ENCODE measurements at places on chromosomes 2 and 18.

- DNase-seq = peak; percentile 37
Measured at GRCh38 chr2:6877402-6878304, at the start of gene RSAD2. Gene RSAD2 (plus strand): TSS chr2:6877777. CDS start chr2:6877801, 24 bp downstream.

DNA sequence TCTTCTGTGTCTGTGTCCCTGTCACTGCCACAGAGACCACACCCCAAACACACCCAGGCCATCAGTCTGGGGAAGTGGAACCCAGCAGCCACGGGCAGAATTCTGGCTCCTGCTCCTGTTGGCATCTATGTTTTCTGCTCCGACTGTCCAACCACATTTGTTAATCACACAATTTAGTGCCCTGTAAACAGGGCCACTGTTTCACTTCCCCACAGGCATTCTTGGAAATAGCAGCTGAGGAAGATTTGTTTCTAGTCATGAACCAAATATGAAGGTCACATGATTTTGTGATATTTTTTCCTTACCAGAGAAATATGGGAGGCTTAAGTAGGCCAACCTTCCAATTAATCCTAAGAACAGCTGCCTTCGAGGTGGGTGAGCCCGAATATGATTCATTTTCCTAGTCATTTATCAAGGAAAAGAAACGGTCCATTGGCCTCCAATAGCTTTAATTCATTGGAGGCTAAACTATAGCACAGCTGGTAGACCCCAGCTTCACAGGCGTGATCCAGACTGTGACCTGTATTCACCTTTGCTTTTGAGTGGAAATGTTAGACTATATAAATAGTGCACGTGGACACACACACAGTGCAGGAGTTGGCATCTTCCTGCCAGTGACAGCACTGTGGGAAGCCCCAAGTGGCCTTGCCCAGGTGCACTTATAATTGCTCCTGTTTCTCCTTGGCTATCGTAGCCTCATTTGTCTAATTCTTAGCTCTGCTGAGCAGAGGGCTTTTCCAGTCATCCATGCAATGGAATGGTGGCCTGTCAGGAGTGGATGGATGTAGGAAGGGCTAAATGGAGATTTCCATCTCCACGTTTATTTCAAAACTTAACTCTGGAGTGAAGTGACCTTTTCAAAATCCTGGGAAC lies 267.9 kb downstream of the LPIN1 start:
- no peak for DNase-seq

- DNase-seq = no peak
Measured at GRCh38 chr2:16739778-16740581, 74.3 kb upstream of the CYRIA start.

DNA sequence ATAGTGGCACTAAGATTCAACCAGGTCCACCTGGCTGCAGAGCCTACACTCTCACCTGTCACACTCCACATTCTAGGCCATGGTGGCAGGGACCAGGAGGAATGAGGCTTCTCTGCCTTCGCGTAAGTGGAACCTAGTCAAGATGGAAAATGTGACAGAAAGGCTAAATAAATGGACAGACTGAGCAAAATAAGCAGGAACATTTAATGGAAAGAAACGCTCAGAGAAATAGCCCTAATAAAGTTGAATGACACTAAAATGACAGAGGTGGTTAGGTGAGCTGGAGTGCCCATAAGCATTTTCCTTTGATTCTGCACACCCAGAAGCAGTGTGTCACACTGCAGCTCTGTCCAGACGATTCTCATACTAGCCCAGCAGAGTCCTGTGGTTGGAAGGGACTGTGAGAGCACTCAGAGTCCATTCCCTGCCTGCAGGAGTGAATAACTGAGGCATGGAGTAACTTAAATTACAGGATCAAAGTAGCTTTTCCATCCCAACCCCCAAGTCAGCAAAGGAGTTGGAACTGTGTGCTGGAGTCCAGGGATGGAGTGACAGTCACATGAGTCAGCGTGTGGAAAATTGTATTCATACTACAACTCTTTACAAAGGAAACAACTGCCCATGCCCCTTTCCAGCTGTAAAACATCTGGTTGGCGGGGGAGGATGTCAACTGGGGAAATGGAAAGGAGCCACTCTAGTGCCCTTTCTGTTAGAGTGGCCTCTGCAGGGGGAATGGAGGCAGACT lies 105.4 kb upstream of the LGALSL start:
- no peak for DNase-seq

DNA sequence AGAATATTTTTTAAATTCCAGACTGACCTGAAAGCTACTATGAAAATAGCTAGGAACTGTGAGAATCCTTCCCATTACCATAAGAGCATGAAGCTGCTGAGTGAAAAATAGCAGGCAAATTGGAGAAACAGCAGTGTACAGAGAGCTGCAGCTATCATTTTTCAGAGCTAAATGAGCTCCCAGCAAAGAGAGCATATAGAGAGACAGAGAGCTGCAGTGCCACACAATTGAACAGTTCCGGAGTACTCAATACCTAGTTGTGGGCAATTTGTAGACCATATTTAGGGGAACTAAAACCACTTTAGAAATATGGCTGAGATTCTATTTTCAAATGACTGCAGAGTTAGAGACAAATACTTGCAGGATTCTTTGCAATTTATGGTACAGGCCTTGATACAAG lies 645.3 kb downstream of the STK39 start:
- DNase-seq = no peak

GRCh38 chr2:227877421-227878310 lies 6.2 kb downstream of the DAW1 start:
- DNase-seq = no peak

- no peak for DNase-seq
Measured at GRCh38 chr2:9199716-9200632, 6.6 kb upstream of the ASAP2 start.

- peak; percentile 4 for DNase-seq
Measured at GRCh38 chr2:206232287-206233035, 42.0 kb upstream of the ZDBF2 start.

DNA sequence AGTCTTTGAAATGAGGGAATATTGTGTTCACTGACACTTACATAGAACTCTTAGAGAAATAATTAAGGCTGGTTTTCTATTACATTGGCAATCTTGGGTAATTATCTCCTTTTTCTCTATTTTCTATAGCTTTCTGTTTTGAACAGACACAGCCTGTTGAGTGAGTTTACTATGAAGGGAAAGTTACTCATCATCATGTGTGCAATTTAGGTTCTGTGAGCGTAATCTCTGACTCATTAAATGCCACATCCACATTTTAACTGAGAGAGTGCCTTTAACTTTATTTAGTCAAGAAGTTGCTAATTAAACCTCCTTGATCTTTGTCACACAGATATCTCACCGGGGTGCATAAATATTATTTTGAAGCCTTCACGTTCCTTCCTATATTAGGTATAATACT lies 174.0 kb upstream of the SLC8A1 start:
- no peak for DNase-seq

GRCh38 chr2:79729532-79729931 lies 216.7 kb downstream of the CTNNA2 start:
- DNase-seq = no peak
